T-helper 17 cell (primary cell): ENCODE measurements at places on chromosomes 13 and 19. TPM values are rescaled to one million over a fixed set of nuclear protein-coding genes. Genes with fewer than 3 reads are reported as not detected.

DNA sequence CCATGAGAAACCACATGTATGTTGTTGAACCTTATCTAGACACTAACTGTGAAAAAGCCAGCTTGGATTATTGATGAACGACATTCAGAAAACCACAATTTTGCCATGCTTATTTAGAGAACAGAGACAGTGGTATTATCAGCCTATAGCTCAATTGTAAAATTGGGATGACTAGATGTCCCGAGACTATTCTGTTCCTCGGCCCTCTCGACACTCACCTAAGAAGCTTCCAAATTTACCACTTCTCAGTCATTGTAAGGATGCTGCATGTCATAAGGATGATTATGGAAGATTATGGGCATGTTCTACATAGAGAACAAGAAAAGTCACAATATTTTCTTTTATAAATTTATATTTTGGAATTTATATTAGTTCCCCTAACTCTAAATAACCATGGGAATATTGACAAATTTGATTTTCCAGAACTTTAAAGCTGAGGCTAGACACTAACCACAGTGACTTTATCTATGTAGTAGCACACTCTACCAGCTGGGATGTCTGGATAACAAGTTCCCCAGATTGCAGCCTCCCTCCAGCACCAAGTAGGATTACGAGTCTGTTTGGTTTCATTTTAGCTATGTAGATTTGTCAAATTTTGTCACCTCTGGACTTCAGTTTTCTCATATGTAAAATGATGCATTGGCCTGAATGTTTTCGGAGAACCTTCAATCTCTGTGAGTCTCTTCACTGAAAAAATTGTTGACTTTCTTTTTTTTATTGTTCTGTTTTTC is 513.6 kb downstream of the IRS2 start:
- no peak for DNase-seq

Gene PCDH17
- total RNA-seq: 0.15 TPM

Gene ZNF627
- 6.0 TPM for total RNA-seq

Gene HOMER3
- total RNA-seq: 4.7 TPM

Gene ZFR2
- 1.2 TPM for total RNA-seq
